Hematopoietic multipotent progenitor cell (in vitro differentiated cells): ENCODE measurements at places on chromosomes 1 and 21.
A peak's percentile ranks its signal among the peaks of the same experiment; 100 is the strongest.

DNA sequence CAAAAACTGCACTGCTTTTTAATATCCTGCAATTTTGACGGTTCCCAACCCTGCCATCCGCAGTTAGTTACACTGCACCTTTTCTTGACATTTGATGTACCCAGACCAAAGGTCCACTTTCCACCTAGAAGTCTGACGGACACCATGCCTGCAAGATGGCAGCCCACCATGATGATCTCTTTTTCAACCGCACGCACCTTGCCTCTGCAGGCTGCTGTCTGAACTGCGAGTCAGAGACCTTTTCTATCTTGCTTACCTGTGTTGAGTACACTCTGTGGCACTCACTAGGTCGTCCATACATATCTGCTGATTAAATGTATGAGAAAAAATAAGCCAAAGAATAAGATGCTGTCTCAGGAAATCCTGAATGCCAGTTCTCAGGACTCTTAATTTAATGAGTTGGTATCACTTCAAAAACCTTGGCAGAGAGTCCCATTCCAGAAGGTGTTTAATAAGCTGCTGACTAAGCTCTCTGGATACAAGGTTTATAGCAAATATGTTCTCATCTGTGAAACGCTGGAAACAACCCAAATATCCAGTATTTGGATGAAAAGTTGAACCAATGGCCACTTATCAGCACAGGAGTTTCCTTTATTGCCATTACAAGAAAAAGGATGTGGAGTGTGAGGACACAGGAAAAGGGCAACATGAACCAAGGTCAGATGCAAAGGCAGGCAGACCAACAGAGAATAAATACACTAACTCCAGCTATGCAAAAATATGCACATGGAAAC lies 37.9 kb downstream of the GNG12 start:
- no peak for DNase-seq

DNA sequence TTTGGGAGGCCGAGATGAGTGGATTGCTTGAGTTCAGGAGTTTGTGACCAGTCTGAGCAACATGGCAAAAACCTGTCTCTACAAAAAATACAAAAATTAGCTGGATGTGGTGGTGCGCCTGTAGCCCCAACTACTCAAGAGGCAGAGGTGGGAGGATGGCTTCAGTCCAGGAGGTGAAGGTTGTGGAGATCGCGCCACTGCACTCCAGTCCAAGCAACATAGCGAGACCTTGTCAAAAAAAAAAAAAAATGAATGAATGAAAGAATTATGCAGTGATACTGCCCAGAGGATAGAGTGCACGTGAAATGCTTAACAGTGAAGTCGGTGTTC lies 429 bp upstream of the DPH2 start:
- DNase-seq, result no peak

- no peak for DNase-seq
These were observed 120.6 kb downstream of the ADGRL2 start for GRCh38 chr1:81921344-81921743.

- DNase-seq, result no peak
These were observed 73.2 kb downstream of the CD58 start for GRCh38 chr1:116497656-116498055.

DNA sequence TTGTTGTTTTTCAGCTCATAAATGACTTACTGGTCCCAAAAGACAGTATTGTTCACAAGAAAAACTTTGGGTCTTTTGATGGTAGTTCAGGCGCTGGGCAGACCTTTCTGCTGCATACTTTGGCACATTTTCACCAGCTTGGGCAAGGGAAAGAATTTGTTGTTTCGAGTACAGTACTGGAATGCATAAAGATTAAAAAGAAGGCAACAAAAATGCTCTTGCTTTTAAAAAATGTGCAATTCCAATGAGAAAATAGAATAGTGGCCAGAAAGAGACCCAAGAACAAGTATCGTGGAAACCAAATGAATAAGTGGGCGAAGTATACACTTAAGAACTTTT lies 56.0 kb downstream of the CLIC6 start:
- DNase-seq, result no peak

- no peak for DNase-seq
These were observed 296.0 kb downstream of the PTPRU start for GRCh38 chr1:29532285-29532684.

GRCh38 chr1:223761411-223761810 lies 49.1 kb downstream of the CAPN2 start:
- DNase-seq, result no peak

GRCh38 chr1:109827466-109827865 lies 63.7 kb upstream of the EPS8L3 start:
- no peak for DNase-seq

- peak; percentile 76 for DNase-seq
These were observed at the start of gene PPT1 for GRCh38 chr1:40096977-40097782. TSS of gene PPT1 (minus strand) at chr1:40097252. CDS start at chr1:40097238, 14 bp downstream.

DNA sequence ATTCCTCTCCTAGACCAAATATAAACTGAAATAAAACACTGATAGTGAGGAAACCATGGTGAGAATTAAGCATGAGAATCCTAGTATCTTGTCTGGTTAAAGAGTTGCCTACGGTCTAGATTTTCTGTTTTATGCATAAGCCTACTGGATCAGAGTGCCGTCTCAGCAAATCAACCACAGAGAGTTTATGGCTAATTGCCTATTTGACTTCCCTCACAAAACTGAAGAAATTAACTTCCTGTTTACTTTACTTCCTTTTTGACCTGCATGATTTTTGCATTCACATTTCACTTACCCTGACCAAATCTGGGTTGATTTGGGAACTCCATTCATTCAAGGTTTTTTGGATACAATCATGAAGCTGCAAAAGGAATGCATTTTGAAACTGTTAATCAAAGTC lies 5.0 kb downstream of the GCLM start:
- DNase-seq, result no peak

DNA sequence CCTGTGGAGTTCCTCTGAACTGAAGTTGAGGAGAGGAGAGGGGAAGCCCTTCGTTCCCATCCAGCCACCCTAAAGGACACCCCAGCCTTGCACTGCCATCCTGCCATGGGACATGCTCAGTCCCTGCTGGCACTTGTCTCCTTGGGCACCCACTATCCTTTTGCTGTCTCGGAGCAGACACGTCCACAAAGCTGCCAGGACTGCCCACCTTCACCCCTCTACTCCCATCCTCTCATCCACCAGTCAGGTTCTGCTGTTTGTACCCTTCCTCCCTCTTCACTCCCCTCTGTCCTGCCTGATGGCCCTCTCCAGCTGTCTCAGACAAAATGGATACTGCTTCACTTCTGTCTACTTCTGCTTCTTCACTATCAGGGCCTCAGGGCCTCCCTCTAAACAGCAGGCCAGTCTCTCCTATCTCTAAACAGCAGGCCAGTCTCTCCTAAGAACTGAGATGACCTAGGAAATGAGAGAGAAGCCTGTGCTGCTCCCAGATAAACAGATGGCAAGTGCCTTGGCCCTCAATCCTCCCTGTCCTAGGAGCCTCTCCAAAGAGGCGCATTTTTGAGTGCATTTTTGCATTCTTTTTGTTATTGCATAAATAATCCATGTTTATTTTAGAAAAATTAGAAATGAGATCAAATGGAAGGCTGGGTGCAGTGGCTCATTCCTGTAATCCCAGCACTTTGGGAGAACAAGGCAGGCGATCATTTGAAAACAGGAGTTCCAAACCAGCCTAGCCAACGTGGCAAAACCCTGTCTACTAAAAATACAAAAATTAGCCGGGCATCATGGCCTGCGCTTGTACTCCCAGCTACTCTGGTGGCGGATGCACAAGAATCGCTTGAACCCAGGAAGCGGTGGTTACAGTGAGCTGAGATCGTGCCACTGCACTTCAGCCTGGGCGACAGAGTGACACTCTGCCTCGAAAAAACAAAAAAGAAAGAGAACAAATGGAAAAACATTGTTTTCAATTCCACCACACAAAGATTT lies 4.4 kb upstream of the PYCR2 start:
- DNase-seq, result no peak

DNA sequence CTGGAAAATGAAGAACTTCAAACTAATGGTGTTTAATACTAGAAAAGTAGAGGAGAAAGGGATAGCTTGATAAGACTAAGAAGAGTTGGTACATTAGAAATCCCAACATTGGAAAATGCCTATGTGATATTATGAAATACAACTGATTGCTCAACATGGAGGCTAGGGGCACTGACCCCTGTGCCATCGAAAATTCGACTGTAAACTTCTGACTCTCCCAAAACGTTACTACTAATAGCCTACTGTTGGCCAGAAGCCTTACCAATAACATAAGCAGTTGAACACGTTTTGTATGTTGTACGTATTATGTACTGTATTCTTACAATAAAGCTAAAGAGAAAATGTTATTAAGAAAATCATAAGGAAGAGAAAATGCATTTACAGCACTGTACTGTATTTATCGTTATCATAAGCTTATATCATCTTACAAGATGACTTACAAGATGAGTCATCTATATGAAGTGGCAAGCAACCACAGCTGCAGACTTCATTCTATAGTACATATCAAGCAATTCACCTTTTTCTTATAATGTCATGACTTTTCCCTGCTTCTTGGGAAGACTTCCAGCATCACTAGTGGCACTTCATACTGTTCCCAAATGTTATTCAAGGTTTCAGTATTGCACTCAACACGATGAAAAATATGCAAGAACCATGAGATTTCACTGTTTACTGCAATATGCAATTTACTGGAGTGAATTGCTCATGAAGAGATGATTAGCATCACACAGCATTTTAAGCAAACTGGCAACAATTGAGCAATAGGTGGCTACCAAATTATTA lies 12.9 kb upstream of the CTSK start:
- no peak for DNase-seq

DNA sequence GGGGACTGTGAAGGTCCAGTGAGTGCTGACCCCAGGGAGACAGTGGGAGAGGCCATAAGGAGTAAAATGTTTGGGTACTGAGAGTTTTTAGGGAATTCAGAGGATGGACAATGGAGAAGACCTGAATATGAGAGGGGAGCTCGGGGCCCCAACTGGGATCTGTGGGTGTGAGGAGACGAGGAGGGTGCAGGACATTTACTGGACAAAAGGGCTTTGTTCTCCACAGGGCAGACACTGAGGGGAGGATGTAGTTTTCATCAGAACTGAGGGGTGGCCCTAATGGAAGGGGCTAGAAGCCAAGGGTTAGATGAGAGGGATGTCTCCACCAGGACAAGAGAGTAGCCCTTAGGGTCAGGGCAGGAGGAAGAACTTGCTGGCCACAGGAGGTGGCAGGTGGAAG lies 30.0 kb downstream of the TMCC2 start:
- DNase-seq, result no peak

GRCh38 chr1:11781297-11781696 lies 19.3 kb downstream of the C1orf167 start:
- no peak for DNase-seq

GRCh38 chr1:101453844-101454243 lies 217.0 kb downstream of the S1PR1 start:
- no peak for DNase-seq

DNA sequence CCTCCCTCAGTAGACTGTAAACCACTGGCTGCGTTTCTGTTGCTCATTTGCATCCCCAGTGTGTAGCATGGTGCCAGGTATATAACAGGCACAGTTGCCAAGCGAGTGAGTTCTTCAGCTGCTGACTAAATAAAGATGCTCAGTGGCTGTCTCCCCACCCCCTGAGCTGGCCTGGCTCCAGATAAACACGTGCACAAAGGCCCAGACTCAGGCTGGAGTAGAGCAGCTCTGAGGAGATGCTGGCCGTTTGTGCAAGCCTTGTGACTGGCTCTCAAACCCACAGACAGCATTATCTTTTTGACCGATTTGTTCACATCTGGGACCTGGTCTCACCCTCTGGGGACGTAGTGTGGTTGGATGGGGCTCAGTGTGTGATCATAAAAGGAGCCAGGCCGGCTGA lies 7.1 kb downstream of the CHRNB2 start:
- DNase-seq, result no peak

- peak; percentile 29 for DNase-seq
These were observed 135.9 kb upstream of the CHRM3 start for GRCh38 chr1:239250353-239251035.

- no peak for DNase-seq
These were observed 12.6 kb downstream of the FHAD1 start for GRCh38 chr1:15259622-15260007.

- no peak for DNase-seq
These were observed 25.0 kb upstream of the PHTF1 start for GRCh38 chr1:113784104-113784779.

DNA sequence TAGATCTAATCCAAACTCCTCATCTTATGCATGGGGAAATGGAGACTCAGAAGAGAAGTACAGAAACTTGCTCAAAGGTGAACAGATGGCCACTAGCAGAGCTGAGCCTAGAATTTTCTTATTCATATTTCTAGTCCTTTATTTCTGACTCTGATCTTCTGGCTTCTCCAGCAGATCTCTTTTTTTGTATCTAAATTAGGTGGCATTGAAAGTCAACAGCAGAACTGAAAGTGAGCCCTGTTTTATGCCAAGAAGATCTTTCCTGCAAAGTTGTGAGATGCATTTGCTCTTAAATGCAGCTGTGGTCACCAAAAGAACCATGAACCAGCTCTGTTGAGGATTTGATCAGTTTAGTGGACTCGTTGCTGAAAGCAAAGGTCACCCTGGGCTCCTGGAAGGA lies 75.5 kb downstream of the KAZN start:
- no peak for DNase-seq

GRCh38 chr1:158246650-158247049 lies 7.6 kb upstream of the CD1A start:
- DNase-seq, result peak; percentile 42

DNA sequence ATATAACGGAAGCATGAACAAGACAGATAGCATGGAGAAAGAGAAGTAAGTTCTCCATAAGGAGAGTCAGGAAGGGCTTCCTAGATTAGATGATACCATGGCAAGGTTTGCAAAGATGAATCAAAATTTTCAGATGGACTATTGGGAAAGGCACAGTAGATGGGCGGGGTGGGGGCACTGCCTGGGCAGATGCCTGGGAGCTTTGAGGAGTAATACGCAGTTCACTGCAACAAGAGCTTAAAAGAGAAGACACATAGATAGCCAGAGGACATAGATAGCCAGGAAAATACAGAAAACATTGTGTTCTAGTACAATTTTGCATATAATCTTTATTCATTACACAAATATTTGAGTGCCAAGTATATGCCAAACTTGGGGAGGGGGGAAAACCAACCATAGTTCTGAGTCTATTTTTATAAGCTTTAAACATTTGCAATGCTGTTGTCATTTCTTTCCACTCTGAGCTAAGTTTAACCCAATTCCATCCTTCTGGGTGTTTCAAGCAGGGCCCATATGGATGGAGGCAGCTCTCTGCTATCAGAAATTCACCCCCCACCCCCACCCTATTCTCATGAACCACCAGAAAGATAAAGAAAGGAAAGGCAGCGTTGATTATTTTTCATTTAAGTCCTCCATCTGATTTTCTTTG lies 120.6 kb downstream of the NUF2 start:
- no peak for DNase-seq

- no peak for DNase-seq
These were observed 265.2 kb upstream of the VAMP3 start for GRCh38 chr1:7505771-7506453.

GRCh38 chr1:16145030-16145661 lies 10.7 kb downstream of the EPHA2 start:
- no peak for DNase-seq

GRCh38 chr1:221469476-221469875 lies 272.4 kb downstream of the DUSP10 start:
- DNase-seq, result no peak

GRCh38 chr1:91805311-91805801 lies 80.6 kb downstream of the TGFBR3 start:
- no peak for DNase-seq

- no peak for DNase-seq
These were observed 22.7 kb downstream of the CRYAA start for GRCh38 chr21:43191521-43191920.

GRCh38 chr1:9594471-9595155 lies 5.9 kb downstream of the TMEM201 start:
- no peak for DNase-seq

- no peak for DNase-seq
These were observed 85.2 kb downstream of the GPR88 start for GRCh38 chr1:100622966-100623762.

GRCh38 chr1:45621501-45621836 lies 2.4 kb downstream of the CCDC17 start:
- DNase-seq, result no peak
